ENCODE measurements at places on chromosomes 6 and 20.

DNA sequence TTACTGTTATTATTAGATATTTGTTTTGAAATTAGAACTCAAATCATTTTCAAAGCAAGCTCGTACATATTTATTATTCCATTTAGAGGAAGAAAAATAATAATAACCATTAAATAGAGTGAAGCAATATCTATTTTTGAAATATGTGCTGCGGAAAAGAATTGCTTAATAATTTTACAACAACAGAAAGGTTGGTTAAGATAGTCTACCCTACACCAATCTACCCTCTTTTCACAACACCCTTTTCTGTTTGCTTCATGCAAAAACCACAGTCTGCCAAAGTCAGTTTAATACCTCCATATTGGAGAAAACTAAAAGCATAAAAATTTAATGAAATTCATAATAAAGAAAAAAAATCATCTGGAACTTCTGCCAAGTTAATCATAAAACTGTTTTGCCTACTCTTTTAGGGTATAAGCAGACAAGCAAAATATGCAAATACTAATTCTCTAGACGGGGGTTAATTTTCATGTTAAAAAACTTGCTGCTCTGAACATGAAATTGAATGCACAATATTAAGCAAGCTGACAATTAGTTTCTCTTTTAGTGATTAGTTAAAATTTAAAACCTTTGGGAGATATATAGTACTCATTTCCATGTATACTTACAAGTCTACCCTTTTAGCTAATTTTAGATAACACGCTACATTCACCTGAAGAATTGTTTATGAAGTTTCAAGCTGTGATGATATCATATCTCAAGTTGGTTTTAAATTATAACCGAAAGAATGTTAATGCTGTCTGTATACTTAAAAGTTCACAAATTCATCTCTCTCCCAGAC lies 100.2 kb downstream of the AHI1 start:
- DNase-seq, result no peak

GRCh38 chr20:54017846-54018245 lies 52.5 kb downstream of the BCAS1 start:
- DNase-seq, result no peak

DNA sequence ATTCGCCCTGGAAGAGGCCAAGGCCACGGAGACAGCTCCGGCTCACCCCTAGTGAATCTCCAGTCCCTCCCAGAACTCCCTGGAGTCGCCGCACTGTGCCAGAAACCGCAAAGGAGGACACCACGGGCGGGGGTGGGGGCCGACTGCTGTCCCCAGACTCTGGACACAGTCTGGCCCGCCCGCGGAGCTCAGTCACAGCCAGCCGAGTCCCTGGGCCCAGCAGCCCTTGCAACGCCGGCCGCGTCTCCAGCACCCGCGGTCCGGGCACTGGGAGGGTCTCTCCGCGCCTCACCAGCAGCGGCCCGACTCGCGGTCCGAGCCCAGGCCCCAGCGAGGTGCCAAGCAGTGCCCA lies 518 bp downstream of the PEX6 start:
- peak; percentile 51 for DNase-seq

GRCh38 chr6:142737368-142738034 lies 207.5 kb downstream of the HIVEP2 start:
- no peak for DNase-seq

GRCh38 chr6:132927713-132928112 lies 113.3 kb downstream of the RPS12 start:
- DNase-seq, result no peak

DNA sequence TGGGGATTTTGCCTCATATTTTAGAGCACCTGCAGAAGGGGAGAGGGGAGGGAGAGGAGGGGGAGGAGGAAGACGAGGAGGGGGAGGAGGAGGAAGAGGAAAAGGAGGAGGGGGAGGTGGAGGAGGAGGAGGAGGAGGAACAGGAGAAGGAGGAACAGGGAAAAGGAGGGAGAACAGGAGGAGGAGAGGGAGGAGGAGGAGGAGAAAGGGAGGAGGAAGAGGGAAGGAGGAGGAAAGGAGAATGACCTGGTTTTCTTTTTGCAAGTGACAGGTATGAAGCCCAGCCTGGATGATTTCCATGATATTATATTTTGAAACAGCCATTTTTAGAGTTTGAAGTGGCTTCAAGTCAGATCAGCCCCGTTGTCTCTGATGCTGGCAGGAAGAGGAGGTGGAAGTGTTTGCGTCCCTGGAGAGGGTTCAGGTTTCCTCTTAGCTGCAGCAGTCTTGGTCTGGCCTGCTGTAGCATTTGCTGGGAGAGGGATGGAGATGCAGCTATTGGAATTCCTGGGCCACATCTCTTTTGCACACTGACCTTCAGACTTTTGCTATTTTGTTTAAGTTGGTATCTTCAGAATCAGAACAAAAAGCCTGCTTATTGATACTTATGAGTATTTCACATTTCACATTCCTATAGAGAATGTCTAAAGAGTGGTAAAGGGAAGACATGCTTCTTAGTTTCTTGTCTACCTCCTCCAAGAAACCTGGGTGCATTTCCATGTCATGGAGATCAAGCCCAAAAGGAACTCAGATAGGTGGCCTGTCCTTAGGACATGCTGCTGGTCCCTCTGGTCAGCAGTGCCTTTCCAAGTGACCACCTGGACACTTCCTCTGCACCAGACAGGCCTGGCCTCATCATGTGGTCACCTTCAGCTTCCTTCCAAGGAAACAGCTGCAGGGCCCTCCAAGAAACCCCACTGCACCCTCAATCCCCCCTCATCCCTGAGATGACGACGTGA lies 54.3 kb upstream of the IYD start:
- no peak for DNase-seq

DNA sequence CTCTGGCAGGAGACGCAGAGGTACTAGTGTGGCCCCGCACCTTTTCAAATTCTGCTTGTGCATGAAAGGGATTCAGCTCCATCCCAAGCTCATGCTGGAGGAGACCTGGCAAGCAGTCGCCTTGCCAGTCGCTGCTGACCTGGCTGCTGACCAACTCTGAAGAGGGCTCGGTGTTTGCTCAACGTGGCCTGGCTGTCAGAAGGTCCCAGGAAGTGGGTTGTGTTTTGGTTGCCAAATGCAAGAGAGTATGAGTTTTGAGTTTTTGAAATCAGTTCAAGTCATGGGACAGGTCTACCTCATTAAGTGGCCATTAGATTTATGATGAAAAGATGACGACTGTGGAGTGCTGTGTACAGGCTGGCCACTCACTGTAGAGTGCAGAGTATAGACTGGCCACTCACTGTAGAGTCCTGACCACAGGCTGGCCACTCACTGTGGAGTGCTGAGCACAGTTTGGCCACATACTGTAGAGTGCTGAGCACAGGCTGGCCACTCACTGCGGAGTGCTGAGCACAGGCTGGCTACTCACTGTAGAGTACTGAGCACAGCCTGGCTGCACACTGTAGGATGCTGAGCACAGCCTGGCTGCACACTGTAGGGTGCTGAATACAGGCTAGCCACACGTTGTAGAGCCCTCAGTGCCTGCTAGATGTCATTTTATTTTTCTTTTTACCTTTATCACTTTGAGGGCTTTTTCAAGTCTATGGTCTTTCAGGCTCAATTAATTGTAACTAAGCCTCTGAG lies 193.9 kb downstream of the ZNF217 start:
- DNase-seq, result no peak

DNA sequence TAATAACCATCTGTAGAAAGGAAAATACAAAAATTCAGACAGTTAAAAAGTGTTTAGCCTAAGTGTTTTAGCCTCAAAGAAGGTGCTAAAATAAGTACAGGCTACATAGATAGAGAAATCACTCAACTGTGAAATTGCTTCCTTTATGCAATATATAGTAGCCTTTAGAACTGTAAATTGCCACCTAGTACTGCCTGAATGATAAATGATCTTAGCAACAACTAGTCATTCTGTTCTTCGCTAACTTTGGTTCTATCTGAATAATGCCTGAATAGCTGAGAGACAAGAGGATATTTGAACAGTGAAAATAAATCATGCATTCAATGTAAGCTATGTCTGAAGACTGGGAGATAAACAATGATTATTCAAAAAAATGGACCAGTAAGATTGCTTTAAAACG lies 603.3 kb upstream of the PTCHD4 start:
- no peak for DNase-seq

GRCh38 chr20:10170261-10170660 lies 48.4 kb upstream of the SNAP25 start:
- DNase-seq, result no peak

DNA sequence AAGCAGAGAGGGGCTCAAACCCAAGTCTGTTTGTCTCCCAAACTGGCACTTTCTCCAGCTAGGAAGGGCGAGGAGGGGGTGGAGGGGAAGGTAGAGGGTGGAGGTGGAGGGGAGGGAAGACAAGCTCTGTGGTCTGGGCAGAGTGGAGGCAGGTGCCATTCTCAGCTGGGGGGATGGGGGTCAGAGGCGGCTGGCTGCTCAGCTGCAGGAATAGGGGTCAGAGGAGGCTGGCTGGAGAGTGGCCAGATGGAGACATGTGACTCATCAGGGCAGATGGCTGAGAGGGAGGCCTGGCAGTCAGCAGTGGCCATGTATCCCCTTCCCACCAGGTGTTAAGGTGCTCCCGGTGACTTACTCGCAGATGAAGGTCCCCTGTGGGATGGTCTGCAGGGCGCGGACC lies 3.5 kb upstream of the SLC44A4 start:
- DNase-seq, result no peak

DNA sequence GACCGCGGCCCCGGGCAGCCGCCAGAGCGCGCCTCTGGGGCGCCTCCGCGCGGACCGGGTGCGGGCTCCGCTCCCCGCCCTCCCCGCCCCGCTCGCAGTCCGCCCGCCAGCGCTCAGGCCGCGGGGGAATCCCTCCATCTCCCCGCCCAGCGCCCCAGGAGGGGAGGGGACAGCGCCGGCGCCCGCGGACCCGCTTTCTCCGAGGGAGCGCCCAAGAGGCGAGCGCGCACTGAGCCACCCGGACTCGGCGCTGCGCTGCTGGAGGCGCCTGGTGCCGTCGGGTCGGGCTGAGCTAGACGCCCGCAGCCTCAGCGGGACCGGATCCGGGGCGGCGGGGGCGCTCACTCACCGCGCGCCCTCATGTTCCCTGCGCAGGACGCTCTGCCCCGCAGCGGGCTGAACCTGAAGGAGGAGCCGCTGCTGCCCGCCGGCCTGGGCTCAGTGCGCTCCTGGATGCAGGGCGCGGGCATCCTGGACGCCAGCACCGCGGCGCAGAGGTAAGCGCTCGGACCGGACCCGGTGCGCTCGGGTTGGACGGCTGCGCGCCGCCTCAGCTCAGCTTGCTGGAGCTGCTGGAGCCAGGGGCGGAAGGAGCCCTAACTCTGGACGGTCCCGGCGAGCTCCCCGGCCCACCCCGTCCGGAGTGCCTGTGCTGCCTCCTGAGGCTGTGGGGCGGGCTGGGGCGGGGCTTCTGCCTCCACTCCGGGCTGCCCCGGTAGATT lies 867 bp downstream of the EBF4 start:
- DNase-seq, result peak; percentile 32

DNA sequence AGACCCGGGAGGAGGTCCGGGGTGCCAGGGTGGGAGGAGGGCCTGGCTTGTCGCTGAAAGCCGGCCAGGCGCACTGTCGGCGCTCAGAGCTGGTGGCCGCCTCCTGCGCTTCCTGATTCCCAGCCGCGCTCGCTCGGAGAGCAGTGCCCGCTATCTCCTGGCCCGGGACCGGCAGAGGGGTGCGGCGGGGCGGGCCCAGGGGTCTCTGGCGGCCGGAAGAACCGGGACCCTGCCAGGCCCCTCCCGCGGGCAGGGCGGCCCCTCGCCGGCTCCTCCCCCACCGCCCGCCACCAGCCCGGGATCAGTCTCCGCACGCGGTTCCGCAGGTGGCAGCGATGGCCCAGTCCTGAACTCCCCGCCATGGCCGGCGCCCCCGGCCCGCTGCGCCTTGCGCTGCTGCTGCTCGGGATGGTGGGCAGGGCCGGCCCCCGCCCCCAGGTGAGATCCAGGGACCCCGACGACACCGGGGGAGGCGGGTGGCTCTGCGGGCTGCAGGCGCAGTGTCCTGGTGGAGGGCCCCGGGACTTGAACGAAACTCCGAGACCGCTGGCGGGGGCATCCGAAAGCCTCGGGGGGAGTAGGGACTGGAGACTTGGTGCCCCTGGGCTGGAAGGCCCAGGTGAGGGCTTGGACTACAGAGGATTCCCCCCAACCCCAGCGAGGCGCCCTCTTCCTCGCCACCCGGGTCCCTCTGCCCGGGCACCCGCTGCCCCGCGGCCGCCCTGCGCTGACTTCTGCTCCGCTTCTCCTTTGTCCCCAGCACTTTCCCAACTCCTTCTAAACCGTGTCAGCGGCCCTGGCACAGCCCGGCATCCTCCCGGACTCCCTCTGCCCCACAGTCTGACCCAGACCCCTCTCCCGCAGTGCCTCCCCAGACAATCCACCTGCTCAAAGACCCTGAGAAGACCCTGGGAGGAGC lies at the start of gene GLP1R:
Gene GLP1R, plus strand, starts transcription at position 301 of the 919 bp plus-strand sequence. Its CDS starts 60 bp downstream, at position 361.
- no peak for DNase-seq

DNA sequence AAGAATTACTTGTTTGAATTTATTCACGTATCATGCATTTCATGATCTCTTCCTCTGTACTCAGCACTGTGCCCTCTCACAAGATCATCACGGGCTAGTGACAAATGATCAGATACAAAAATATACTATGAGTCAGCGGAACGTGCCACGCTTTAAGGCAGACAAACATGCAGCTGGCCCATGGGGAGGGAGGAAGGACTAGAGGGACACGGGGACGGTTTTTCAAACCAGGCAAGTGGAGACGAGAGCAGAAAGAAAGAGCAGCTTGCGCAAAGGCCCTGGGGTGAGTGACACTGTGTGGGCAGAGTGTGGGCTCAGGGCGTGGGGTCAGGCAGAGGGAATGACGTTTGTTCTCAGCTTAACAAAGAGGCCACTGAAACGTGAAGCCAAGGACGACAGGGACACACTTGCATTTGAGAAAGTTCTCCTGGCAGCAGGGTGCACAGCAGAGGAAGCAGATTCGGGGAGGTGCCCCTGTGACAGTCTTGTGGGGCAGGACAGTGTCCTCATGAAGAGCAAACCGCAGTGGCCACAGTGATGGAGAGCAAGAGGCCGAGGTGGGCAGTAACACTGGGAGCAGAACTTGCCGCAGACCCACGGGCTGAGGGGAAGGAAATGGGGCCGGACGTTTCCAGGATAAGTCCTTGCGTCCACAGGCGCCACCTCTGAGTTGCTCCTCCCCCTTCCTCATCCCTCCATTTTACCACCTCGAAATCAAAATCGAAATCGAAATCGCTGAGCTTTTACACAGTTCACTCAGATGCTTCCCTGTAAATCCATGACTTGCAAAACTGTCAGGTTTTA lies 6.9 kb upstream of the RPS6KA2 start:
- DNase-seq, result peak; percentile 73

GRCh38 chr6:484746-485145 lies 93.2 kb downstream of the IRF4 start:
- no peak for DNase-seq

- DNase-seq, result no peak
These were observed 2.6 kb downstream of the TFEB start for GRCh38 chr6:41732591-41733359.

Data from fibroblast of skin of back (primary cell).